ENCODE measurements at places on chromosomes 3 and 15. TPM values are rescaled to one million over a fixed set of nuclear protein-coding genes. Genes with fewer than 3 reads are reported as not detected.

DNA sequence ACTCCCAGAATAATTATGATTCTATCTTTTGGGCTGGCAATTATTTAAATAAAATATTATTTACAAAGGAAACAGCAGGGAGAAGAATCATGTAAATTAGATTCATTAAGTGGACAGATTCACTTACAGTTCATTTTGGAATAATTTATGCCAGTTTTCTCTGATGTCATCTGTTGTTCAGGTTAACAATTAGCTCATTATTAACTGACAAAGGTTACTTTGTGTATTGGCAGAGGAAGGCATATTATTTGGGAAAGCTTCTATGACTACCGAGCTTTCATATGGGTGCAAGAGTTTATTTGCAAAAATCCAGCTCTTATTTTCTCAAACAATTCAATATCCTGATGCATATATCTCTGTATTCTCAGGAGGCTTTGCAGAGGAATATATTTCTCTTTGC lies 224.4 kb downstream of the CHST2 start:
- DNase-seq = no peak

GRCh38 chr15:23483821-23484299 lies 36.8 kb upstream of the GOLGA6L2 start:
- no peak for DNase-seq

DNA sequence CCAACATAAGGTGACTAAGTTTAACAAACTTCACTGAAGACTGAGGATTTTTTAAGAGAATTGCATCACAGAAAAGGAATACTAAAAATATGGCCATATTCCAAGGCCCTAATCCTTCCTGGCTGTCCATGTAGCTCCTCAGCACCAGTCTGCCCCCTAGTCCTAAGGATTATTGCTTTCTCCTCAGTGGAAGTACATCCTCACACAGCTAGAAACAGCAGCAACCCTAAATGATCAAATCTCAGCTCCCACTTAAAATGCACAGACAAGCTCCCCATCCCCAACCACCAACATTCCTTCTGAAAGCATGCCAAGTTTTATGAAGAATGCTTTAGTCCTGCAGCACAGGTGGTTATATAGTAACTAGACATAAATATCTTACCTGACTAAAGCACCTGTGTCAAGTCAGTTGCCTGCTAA lies 14.7 kb downstream of the ST3GAL6 start:
- DNase-seq = no peak

- no peak for DNase-seq
Measured at GRCh38 chr3:149772861-149773260, 19.5 kb downstream of the ANKUB1 start.

GRCh38 chr15:75671730-75672602 lies 24.3 kb downstream of the SNX33 start:
- no peak for DNase-seq

DNA sequence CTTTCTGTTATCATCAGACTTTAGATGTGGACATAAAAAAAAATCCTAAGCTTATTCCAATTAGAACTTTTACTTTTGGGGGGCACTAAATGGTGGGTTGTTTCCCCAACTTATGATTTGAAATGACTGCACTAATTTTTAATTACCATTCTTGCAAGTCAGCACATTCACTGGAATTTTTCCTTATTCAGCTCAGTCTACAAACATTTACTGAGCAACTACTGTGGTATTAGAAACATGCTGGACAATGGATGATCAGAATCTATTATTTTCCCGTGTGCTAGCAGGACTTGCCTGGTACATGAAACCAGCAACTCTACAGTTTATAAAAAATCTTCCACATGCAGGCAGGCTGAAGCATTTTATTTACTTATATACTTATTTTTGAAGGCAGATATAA lies 273.6 kb downstream of the FOXP1 start:
- DNase-seq = no peak

DNA sequence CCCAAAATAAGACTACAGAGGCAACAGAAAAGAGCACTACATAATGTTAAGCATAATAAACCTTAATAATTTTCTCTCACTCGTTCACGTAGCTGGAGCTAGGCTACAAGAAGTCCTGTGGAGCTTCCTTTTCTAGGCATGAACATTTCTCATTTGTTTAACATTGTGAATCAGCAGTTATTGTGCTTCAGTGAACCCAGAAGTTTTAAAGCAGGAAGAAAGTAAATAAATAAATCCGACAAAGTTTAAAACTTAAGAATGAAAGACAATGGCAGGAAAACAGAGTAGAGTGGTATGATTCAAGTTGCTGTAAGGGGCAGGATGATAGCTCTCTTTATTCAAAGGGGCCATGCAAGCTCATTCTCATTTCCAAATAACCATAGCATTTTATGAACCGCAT lies 191.8 kb downstream of the LSAMP start:
- no peak for DNase-seq

GRCh38 chr3:100105501-100105900 lies 8.8 kb downstream of the FILIP1L start:
- no peak for DNase-seq

DNA sequence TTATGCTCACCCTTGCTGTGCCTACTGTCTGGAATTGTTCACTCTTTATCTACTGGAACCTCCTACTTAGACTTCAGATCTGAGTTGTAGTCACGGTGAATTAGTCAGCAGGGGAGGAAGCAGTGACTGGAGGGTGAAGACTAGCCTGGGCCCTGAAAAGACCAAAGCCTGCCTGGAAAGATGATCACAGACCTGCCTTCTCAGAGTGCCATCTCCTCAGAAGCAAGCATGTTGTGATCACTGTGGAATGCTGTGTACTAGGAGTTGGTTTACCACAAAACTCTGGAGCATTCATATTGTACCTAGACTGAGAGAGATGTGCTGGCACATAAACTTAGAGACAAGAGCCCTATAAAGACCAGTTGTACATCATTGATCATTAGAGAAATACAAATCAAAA lies 100.7 kb upstream of the SCN10A start:
- DNase-seq = no peak

DNA sequence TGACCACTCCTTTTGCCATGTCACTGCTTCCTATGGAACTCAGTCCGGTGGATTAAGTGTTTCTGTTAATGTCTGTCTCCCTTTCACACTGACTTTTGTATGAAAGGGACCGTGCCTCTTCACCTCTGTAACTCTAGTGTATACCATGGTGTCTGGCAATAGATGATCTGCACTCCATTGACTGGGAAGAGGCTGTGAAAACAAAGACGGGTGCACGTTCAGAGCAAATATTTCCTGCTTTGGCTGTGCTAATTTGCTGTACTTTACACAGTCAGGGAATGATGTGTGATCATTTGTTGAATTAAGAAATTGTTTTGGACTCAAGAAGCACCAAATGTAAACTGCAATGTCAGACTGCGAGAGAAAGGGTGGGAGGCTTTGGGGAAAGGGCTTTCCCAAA lies 315.2 kb downstream of the RORA start:
- no peak for DNase-seq

GRCh38 chr15:40511472-40512133 lies 40.8 kb downstream of the CHST14 start:
- peak; percentile 81 for DNase-seq

GRCh38 chr3:151562891-151563290 lies 102.0 kb upstream of the IGSF10 start:
- no peak for DNase-seq

DNA sequence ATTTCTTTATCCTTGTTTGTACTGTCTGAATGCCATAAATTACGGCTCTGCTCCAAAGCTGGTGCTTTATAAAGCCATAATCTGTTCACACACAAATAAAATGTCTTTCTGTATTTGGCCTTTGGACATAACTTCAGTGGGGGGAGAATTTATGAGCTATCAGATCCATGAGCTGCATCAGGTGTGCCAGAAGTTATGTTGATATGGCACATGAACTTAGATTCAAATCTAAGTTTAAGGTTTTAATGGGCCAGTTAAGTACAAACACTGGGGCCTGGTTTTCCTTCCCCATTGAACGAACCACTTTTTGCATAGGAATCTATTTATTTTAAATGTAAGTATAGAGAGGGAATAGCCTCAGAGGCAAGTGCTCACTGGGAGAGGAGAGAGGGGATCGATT lies 239.9 kb downstream of the NFKBIZ start:
- no peak for DNase-seq

- DNase-seq = no peak
Measured at GRCh38 chr15:98776607-98777281, 128.4 kb downstream of the IGF1R start.

- no peak for DNase-seq
Measured at GRCh38 chr3:48187579-48188265, 495 bp downstream of the CDC25A start.

GRCh38 chr3:187719628-187720336 lies 17.4 kb upstream of the RTP2 start:
- no peak for DNase-seq

DNA sequence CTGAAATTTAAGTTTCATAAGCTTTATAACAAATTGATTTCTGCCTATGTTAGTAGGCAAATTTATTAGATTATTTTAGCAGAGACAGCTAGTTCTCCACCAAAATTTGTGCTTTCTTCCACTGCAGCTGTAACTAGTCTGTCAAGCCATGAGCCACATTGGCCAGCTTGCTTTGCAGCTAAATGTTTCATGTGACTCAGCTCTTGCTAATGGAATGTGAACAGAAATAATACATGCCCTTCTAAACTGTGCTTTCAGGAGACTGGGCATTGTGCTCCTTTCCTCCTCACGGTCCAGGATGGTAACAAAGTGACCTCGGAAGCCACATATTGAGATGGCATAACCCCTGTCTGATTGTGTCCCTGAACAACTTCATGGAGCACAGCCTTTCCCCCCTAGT lies 51.3 kb upstream of the KPNA4 start:
- no peak for DNase-seq

GRCh38 chr3:25707268-25707926 lies 42.7 kb upstream of the TOP2B start:
- no peak for DNase-seq

The PAQR9 gene
- not detected for polyA plus RNA-seq

The SCN5A gene
- polyA plus RNA-seq = 0.51 TPM

The KNG1 gene
- not detected for polyA plus RNA-seq

The RAF1 gene
- 62.0 TPM for polyA plus RNA-seq

The PRTG gene
- 0.42 TPM for polyA plus RNA-seq

The SLC22A13 gene
- not detected for polyA plus RNA-seq

The LTK gene
- polyA plus RNA-seq = 4.6 TPM

The XCR1 gene
- not detected for polyA plus RNA-seq

The SOX2 gene
- not detected for polyA plus RNA-seq
